ENCODE measurements at places on chromosomes 3 and 15. TPM values are rescaled to one million over a fixed set of nuclear protein-coding genes. Genes with fewer than 3 reads are reported as not detected.

Gene ROBO1
- polyA plus RNA-seq, result 98.5 TPM

Gene DPPA2
- polyA plus RNA-seq, result 0.19 TPM

Gene LHFPL4
- 0.03 TPM for polyA plus RNA-seq

Gene DPPA4
- 3.6 TPM for polyA plus RNA-seq

Gene POC1A
- 6.7 TPM for polyA plus RNA-seq

Gene IGF2BP2
- polyA plus RNA-seq, result 89.7 TPM

Gene ATP8B4
- polyA plus RNA-seq, result 4.0 TPM

Gene GOLGA6L7
- polyA plus RNA-seq, result 0.66 TPM

Gene CLRN1
- not detected for polyA plus RNA-seq

Gene P2RY1
- polyA plus RNA-seq, result 3.4 TPM

Gene HTR3E
- polyA plus RNA-seq, result 0.11 TPM

Gene GOLGA8J
- 0.77 TPM for polyA plus RNA-seq

Gene ATP2C1
- polyA plus RNA-seq, result 154 TPM

Gene ATP13A4
- polyA plus RNA-seq, result 0.41 TPM

Gene KCNAB1
- 10.9 TPM for polyA plus RNA-seq

Gene ABHD17C
- polyA plus RNA-seq, result 30.0 TPM

Gene IQCF5
- not detected for polyA plus RNA-seq

Gene MUSTN1
- 0.34 TPM for polyA plus RNA-seq

Gene ISLR2
- polyA plus RNA-seq, result 1.0 TPM

Gene ZNF710
- 16.5 TPM for polyA plus RNA-seq

Gene CPLX3
- polyA plus RNA-seq, result not detected

Gene CRYGS
- polyA plus RNA-seq, result 5.9 TPM

Gene SMCO1
- polyA plus RNA-seq, result not detected
